Colonic mucosa (tissue), 4 donors: ENCODE measurements at places on chromosomes 4 and X. TPM values are rescaled to one million over a fixed set of nuclear protein-coding genes. Genes with fewer than 3 reads are reported as not detected.

DNA sequence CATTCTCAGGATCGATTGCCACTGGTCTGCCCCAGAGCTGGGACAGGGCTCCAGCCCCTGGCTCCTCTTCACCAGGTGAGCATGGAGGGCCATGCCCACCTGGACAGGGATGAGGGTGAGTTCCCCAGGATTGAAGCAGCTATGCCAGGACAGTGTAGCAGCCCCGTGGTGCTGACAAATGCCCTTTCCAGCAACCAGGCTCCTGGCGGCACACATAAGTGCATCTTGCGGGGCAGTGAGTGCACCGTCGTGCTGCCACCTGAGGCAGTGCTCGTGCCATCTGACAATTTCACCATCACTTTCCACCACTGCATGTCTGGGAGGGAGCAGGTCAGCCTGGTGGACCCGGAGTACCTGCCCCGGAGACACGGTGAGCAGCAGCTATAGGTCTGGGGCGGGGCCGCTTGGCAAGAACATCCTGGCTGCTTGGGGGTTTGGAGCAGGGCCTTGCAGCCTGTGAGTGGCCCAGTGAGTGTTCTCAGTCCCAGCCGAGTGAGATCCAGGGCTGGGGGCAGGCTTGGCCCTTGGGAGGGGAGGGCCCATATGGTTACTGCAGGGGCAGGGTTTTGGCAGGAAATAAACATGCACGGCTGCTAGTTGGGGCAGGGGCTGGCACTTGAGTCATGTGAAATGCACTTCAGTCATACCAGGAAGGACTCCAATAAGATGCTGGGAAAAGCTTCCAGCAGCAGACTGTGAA is 6.1 kb downstream of the IL9R start:
- H3K27ac ChIP-seq = no peak overlapping the region
- no peaks in the 10 kb centered on the region for H3K4me1 ChIP-seq
- no peak overlapping the region for H3K4me3 ChIP-seq
- DNase-seq = no peak
- no peaks in the 10 kb centered on the region for H3K36me3 ChIP-seq

- no peak overlapping the region for H3K27ac ChIP-seq
- no peaks in the 10 kb centered on the region for H3K36me3 ChIP-seq
- H3K27me3 ChIP-seq = no peaks in the 10 kb centered on the region
- no peak overlapping the region for H3K4me3 ChIP-seq
Measured at GRCh38 chrX:7218321-7219152, 70.6 kb upstream of the PUDP start.

DNA sequence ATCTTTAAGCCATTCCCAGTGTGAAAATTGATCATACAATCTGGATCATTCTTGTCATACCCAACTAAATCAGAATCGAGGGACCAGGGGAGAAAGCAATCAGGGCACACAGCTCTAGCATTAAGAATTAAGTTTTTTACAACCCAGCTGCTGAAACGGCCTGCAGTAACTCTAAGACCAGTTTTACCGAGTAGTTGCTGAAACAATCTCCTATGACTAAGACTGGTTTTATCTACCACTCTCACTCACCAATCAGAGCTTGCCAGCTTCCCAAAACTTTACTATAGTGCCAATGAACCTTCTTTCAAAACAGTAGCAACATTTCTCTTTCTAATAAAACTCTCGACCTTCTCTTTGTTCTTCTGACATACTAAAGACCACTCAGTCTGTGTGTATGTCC is 2.8 kb upstream of the SAP30 start:
- no peak for DNase-seq
- H3K36me3 ChIP-seq = no peaks in the 10 kb centered on the region
- no peak overlapping the region for H3K27ac ChIP-seq
- H3K4me3 ChIP-seq = no peak overlapping the region

GRCh38 chrX:108699368-108699767 is 37.0 kb downstream of the IRS4 start:
- H3K27ac ChIP-seq = no peak overlapping the region
- no peaks in the 10 kb centered on the region for H3K4me1 ChIP-seq
- no peak overlapping the region for H3K4me3 ChIP-seq
- no peaks in the 10 kb centered on the region for H3K27me3 ChIP-seq
- DNase-seq = no peak
- H3K36me3 ChIP-seq = no peaks in the 10 kb centered on the region

GRCh38 chrX:138191998-138192397 is 519.5 kb downstream of the FGF13 start:
- H3K27ac ChIP-seq = no peak overlapping the region
- H3K27me3 ChIP-seq = no peaks in the 10 kb centered on the region
- H3K4me1 ChIP-seq = no peaks in the 10 kb centered on the region
- H3K4me3 ChIP-seq = no peak overlapping the region
- no peak for DNase-seq
- H3K36me3 ChIP-seq = no peaks in the 10 kb centered on the region

GRCh38 chrX:41445171-41445570 is 2.0 kb upstream of the NYX start:
- H3K4me3 ChIP-seq = no peak overlapping the region
- H3K27ac ChIP-seq = no peak overlapping the region
- H3K36me3 ChIP-seq = no peaks in the 10 kb centered on the region

PRMT9 gene
- 6.4 TPM for total RNA-seq

USP26 gene
- total RNA-seq = not detected
